MCF 10A (cell line): ENCODE measurements at places on chromosomes 12 and 14. TPM values are rescaled to one million over a fixed set of nuclear protein-coding genes. Genes with fewer than 3 reads are reported as not detected.

CLEC2D gene
- 5.1 and 6.7 TPM in 2 replicates for total RNA-seq

ARMH4 gene
- total RNA-seq: not detected in 2 replicates

ASB2 gene
- not detected in 2 replicates for total RNA-seq

P2RX2 gene
- not detected in 2 replicates for total RNA-seq

GRIN2B gene
- total RNA-seq: not detected in 2 replicates

ESR2 gene
- 0.29 and 0.47 TPM in 2 replicates for total RNA-seq

ACOT4 gene
- not detected in 2 replicates for total RNA-seq

PIP4K2C gene
- total RNA-seq: 32.0 and 38.0 TPM in 2 replicates

DIO2 gene
- 0.07 and 0.26 TPM in 2 replicates for total RNA-seq

CLEC4D gene
- total RNA-seq: not detected in 2 replicates

MYF6 gene
- total RNA-seq: not detected in 2 replicates
